ENCODE measurements at places on chromosomes 5 and 9. TPM values are rescaled to one million over a fixed set of nuclear protein-coding genes. Genes with fewer than 3 reads are reported as not detected.
A peak's percentile ranks its signal among the peaks of the same experiment; 100 is the strongest.

TGFBR1 gene
- total RNA-seq, result 131 TPM

GRCh38 chr9:100698945-100699344, 121.1 kb downstream of the CAVIN4 start:
- DNase-seq, result peak; percentile 38

GRCh38 chr5:81417052-81417451, 23.1 kb upstream of the ACOT12 start:
- no peak for DNase-seq

CCL21 gene
- not detected for total RNA-seq

DNA sequence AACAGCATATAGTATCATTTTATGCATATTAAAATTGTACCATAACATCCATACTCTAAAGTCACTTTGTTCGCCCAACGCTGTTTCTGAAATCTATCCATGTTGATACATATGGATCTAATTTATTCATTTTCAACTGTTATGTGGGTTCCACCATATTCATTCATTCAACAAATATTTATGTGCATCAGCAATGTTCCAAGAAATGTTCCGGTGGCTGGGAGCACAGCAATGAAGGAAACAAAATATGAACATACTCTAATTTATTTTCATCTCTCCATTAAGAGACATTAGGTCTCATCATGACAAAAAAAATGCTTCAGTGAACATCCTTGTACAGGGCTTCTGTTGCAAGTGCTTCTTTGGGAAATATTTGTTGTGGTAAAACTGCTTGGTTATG, 75.4 kb downstream of the MARCHF3 start:
- DNase-seq, result no peak

PCDH1 gene
- 2.7 TPM for total RNA-seq

DNA sequence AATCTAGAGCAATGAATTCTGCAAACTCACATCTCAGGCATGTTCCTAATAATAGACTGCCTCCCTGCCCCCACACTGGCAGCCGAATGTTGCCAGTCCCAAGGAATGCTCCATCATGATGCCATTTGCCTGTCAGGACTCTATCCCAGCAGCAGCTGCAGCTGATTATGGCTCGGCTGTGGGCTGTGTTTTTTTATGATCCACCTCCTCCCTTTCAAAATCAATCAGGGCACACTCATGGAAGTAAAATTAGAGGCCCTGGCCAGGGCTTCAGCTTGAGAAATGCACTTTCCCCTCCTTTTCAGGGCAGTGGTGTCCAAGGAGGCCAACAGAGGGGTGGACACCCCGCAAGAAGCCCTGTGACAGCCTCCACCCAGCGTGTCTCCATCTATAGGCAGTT, 176.7 kb upstream of the S1PR3 start:
- no peak for DNase-seq

DNA sequence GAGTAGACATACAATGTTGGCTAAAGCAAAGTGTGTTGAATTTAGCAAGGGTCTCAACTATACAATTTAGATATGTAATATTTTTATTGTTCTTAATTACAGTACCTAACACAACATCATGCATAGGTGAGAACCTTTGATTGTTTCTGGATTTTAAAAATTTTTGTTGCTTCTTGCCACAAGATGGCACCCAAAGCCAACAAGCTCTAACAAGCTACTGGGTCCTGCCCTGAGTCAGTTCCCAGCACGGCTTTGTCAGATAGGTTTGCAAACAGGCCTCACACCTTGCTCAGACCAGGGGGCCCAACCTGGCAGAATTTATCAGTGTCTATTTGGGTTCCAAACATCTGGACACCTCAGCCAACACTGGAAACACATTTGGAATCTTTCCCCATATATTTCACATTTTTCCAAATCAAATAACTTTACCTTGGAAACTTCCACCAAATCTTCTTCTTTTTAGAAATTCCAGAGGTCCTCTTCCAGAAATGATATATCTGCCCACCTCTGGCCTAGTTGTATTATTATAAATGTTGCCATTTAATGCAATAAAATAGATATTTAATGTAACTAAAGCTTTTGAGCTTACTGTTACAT, 49.5 kb upstream of the EGFLAM start:
- peak; percentile 78 for DNase-seq

PCDHA2 gene
- 0.08 TPM for total RNA-seq

All from SK-MEL-5 (cell line).